ENCODE measurements at places on chromosomes 5 and 9.

DNA sequence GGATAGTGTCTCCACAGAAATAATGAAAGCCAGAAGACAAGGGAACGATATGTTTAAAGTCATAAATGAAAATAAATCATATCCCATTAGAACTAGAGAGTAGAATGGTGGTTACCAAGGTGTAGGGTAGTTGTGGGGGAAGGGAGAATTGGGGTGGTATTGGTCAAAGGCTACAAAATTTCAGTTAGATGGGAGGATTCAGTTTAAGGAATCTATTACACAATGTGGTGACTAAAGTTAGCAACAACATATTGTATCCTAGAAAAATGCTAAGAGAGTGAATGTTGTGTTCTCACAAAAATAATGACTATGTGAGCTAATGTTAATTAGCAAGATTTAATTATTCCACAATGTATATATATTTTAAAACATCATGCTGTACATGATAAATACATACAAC is 27.8 kb upstream of the LARP1 start:
- DNase-seq, result no peak

DNA sequence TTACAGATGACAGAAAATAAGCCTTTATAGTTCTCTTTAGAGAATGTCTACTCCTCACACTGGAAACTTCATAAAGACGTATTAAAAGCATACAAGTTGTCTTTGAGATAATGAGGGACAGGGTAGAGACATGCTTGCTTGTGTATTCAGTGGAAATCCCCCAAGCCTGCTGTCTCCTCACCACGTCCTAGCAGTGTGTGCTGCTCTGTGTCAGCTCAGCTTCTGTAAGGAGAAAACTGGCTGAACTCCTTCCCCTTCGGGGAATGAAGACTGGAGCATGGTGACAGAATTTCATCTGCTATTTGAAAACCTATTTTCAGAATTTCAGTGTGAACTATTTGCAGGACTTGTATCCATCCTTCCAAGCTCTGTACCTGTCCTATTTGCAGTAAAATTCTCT is 9.4 kb downstream of the OR2V2 start:
- DNase-seq, result no peak

DNA sequence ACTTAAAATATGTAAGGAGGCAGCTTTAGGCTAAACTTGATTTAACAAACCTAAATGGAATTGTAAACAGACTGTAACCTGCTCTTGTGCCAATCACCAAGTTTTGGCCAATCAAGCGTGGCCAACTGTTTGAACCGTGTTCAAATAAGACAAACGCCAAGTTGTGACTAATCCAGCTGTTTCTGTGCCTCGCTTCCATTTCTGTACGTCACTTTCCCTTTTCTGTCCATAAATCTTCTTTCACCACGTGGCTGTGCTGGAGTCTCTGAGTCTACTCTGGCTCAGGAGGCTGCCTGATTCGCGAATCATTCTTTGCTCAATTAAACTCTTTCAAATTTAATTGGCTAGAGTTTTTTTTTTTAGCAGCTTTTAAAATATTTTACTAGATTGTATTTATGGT is 71.3 kb downstream of the LIX1 start:
- DNase-seq, result peak; percentile 54

GRCh38 chr5:157273131-157273556 is 7.2 kb downstream of the CYFIP2 start:
- no peak for DNase-seq

DNA sequence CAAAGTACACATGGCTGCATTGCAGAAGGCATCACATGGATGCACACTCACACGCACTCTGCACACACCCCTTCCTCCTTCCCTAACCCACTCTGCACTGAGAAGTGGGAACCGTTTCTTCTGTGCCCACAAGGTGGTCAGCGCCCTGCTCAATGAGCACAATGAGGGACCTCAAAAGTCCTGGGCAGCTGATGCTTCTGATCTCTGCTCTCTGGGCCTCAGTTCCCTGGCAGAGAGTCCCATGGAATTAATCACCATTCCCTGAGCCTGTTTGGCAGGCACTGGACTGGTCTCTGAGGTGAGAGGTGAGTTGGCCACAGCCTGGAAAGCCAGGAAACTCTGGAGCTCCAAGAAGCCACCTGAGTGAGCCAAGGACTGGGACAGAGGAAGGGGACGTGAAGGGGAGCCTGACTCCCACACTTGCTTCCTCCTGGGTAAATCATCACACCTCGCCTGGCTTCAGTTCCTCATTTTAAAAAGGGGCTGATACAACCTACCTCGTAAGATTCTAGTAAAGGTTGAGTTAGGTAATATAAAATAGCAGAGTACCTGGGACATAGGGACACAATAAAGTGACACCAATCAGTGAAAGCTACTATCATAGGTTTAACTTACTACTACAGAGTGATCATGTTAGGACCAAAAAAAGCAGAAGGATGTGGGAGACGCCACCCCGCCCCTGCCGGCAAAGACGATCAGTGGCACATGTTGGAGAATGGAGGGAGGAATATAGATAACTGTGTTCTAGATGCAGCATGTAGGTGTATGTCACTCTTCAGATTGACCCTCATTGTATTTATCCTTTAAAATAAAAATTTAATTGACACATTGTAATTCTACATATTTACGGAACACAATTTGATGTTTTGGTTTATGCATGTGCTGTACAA is 21.1 kb upstream of the IGFBPL1 start:
- no peak for DNase-seq

- no peak for DNase-seq
Measured at GRCh38 chr5:151134228-151134627, 23.4 kb downstream of the ANXA6 start.

GRCh38 chr9:89850631-89851325 is 246.0 kb downstream of the GADD45G start:
- no peak for DNase-seq

GRCh38 chr5:71456362-71456743 is 902 bp downstream of the BDP1 start:
- no peak for DNase-seq

- DNase-seq, result no peak
Measured at GRCh38 chr5:149284501-149284900, 12.8 kb downstream of the AFAP1L1 start.

DNA sequence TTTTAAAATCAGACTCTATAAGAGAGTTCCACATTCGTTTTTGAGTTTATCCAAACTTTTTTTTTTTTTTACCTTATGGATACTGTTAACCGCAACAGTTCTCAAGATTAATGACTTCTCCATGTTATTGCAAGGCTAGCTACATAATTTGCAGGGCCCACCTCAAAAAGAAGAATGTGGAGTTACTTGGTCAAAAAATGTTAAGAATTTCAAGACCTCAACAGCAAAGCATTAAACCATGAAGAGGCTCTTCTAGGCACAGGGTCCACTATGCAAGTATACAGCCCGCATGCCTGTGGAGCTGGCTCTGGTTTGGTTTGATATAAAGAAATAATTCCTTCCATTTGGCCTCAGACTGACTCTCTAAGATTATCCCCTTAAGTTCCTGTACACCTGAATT is 133.3 kb upstream of the TLX3 start:
- no peak for DNase-seq

DNA sequence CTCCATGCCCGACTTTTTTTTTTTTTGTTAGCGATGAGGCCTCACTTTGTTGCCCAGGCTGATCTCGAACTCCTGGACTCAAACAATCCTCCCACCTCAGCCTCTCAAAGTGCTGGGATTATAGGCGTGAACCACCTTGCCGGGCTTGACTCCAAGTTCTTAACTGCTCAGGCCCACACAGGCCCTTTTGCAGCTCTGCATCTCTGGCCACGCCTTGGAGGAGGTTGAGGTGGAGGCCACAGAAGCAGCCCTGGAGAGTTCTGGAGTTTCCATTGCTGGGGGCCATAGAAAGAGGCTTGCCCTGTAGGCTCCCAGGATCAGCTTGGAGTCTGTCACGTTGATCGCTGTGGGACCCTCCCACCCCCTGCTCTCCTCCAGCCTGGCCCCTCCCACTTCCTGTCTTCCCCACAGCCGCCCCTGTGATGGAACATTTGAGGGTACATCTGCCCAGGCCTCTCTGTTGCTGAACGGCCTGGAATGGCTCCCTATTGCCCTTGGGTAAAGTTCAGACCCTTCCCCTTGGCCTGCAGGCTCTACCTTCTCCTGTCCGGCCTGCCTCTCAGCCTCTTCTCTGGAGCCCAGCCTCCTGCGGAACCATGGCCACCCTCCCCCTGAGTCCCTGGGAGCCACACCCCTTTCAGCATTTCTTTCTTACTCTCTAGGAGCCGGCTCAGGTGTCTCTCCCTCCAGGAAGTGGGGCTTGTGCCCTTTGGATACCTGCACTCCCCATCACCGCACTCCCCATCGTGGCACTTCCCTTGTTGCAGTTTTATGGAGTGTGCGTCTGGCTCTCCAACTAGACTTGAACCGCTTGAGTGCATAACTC is 30.4 kb upstream of the IER5L start:
- no peak for DNase-seq

DNA sequence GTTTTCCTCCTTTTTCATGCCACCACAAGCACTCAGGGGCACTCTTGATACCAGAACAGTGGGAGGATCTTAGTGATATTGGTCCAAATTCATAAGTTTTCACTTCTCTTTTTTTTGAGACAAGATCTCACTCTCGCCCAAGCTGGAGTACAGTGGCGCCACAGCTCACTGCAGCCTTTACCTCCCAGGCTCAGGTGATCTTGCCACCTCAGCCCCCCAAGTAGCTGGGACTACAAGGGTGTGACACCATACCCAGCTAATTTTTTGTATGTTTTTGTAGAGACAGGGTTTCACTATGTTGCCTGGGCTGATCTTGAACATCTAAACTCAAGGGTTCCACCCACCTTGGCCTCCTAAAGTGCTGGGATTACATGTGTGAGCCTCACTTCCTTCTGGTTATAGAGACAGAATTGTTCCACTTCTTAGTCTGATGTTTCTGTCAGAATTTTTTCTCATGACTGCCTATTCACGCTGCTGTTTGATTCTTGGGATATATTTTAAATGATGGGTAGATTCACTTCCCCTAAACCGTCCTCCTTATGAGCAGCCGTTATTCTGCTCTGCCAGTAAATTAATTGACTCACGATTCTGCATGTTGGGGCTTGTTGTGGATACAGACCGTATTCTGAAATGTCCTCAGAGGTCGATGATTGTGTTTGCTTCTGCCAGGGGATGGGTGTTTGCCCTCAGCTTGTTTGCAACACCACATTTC is 30.8 kb downstream of the MTAP start:
- DNase-seq, result no peak

DNA sequence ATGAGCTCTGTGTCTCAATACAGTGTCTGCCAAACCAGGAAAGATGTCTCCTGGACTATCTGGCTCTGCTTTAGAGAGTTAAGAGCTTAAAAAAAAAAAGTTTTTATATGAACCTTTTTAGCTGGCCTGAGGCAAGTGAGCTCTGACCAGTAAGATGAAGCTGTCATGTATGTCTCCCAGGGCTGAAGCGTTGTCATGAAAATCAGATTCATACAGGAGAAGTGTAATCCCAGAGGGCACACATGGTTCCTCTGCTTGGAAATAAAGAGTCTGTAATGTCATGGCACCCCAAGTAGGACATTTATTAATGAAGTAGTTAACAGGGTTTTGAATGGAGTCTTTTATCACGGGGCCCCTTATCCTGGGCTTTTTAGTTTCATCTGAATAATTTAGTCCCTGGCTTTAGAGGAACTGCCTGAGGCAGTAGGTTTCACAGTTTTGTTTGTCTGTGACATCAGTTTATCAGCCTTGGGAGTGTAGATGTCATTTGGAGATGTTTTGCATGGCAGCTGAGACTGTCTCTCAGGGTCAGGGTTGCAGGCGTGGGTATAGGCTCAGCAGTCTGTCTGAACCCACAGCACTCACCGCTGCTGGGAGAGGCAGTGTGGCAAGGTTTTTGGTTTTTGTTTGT is 223.3 kb downstream of the DIRAS2 start:
- DNase-seq, result no peak

DNA sequence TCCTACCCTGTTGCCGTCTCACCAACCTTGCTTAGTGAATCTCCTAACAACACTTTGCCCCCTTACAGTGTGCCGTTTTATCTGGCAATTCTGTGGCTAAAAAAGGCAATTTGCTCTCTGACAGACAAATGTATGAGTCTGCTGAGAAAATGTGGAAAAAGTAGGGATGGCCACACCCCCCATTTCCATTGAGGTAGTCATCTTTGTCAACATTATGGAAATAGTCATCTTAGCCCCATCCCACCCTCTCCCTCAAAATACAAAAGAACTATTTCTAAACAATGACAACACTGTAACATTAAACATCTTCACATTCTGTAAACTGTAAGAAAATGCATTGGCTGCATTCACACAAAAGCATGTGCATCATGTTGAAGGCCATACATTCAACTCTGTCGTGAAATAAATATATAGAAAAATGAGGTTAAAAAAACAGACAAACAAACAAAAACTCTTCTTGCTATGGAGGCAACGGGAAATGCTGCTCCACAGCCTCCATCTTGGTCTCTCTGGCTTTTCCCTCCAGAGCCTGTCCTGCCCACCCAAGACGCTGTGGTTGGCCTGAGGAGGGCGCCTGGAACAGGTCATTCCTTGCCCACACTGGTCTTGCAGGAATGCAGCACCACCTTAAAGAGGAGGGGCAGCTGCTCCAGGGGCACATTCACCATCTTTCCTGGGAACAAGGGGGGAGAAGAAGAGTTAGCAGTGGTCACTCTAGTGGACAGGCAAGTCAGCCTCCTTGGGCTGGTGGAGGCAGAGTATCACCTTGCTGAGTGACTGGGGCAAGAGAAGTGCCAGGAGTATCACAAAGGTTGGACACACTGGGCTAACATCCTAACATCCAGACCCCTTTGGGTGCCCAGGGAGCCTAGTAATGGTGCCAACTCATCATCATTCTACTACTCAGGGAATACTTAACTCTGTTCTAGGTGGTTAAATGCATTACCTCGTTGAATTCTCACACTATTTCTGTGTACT is 15.2 kb upstream of the NR5A1 start:
- DNase-seq, result no peak

DNA sequence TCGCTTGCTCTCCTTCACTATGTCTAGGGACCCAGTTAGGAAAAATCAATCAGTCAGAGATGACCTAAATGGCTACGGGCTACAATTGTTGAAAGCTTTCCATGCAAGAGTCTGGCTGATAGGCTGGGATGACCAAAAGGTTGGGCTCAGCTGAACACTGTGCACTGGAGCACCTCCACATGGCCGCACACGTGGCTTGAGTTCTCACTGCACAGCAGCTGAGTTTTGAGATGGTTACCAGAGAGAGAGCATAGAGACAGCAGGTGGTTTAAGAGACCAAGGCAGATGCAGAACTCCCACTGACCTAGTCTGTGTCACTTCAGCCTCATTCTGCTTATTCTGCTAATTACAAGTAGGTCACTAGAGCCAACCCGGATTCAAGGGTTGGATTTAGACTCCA is 2354.8 kb upstream of the C9orf72 start:
- no peak for DNase-seq

GRCh38 chr9:131222460-131222859 is 53.9 kb downstream of the FAM78A start:
- DNase-seq, result no peak

- DNase-seq, result no peak
Measured at GRCh38 chr5:24428345-24428744, 216.4 kb downstream of the CDH10 start.

Measured in kidney epithelial cell (primary cell).